ENCODE measurements at places on chromosomes 3 and 15. TPM values are rescaled to one million over a fixed set of nuclear protein-coding genes. Genes with fewer than 3 reads are reported as not detected.

GRCh38 chr3:188948281-188948996 is 223.3 kb upstream of the TPRG1 start:
- DNase-seq = no peak

DNA sequence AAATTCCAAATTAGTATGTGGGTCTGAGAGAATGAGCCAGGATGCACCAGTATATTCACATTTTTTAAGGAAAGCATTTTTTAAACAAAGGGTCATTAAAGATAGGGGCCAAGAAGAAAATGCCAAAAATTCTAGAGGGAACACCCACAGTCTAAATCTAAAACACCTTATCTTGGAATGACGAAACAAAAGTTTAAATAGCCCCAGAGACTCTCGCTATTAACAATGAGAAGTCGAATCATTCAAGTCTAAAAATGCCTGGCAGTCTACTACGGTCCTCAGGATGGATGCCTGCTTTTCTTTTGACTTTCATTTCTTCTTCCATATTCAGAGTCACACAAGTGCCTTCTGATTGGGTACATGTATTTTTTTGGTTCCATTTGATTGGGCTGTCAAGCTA is 66.3 kb downstream of the SSUH2 start:
- DNase-seq = no peak

DNA sequence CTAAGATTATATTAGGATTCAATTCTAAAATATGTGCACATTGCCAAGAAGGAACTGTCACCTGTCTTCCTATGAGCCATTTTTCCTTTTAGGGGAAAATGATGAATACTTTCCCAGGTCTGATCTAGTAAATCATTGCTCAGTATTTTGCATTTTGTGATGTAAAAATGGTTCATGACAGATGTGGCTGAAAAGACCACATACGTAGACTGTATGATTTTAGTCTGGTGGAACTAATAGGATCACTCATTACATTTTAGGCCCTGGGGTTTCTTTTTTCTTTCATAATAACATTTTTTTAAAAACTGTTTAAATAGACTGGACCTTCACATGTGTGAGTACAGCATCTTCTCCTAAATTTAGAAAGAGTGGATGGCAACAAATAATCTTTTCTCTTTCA is 201.7 kb upstream of the MLF1 start:
- no peak for DNase-seq

DNA sequence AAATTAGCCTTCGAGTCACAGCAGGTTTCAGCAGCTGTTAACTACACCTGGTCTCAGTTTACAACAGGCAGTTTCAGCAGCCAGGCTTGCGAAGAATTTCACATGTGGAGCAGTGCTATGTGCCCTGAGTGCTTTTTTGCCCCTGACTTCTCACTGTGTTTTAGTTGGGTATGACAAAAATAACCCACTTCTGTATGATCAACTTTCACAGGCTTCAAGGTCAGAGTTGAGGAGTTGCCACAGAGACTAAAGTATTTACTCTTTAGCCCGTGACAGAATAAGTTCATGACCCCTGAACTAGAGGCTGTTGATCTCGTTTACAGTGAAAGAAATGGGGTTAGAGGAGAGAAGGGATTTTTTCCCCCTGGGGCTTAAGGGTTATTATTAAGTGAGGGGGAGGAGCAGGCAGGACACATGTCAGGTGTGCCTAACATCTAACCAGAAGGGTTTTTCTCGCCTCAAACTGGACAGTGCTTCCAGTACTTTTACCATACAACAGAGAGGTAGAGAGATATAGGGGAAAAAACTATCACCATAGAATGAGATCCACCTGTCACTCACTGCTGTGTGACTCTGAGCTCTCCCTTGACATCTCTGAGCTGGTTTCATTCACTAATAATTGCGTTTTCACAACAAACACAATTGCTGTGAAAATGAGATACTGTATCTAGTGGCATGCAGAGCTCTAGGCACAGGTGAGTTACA is 14.0 kb upstream of the TOPBP1 start:
- no peak for DNase-seq

DNA sequence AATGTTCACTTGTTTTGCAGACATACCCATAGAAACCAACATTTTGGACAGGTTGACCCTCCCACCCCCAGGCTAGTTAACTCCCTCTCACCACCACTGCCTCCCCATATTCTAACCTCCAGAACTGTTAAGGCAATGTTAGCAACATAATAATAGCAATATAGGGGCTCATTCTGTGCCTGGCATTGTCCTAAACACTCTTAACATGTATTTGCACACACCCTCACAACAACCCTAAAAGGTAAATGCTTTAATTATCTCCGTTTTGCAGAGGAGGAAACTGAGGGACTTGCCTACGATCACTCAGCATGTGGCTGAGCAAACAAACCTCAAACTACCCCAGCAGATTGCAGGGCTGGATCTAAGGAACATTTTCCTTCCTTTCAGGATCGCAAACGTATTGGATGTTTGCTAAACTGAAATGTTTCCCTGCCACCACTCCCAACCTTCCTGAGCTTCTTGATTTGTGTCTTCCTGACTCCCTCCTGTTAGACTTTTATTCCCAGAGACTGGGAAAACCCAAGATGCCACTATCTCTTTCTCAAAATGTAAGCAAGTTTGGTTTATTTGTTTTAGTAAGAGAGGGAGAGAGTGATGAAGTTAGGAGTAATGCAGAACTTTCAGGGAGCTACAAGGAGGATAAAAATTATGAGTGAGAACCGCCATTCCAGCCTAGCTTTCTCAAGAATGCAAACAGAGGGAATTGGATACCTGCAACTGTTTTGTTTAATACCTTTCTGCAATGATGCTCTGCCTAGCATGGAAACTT is 1.3 kb downstream of the SCG5 start:
- no peak for DNase-seq

DNA sequence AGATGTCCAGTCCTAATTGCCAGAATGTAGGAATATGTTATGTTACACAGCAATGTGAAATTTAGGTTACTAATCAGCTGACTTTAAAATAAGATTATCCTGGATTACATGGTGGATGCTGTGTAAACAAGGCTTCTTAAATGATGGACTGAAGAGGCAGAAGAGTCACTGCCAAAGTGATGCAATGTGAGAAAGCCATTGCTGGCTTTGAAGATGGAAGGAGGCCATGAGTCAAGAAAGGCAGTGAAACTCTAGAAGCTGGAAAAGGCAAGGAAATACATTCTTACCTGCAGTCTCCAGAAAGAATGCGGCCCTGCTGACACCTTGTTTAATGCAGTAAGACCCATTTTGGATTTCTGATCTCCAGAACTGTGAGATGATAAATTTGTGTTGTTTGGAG is 179.1 kb upstream of the ZPLD1 start:
- DNase-seq = no peak

DNA sequence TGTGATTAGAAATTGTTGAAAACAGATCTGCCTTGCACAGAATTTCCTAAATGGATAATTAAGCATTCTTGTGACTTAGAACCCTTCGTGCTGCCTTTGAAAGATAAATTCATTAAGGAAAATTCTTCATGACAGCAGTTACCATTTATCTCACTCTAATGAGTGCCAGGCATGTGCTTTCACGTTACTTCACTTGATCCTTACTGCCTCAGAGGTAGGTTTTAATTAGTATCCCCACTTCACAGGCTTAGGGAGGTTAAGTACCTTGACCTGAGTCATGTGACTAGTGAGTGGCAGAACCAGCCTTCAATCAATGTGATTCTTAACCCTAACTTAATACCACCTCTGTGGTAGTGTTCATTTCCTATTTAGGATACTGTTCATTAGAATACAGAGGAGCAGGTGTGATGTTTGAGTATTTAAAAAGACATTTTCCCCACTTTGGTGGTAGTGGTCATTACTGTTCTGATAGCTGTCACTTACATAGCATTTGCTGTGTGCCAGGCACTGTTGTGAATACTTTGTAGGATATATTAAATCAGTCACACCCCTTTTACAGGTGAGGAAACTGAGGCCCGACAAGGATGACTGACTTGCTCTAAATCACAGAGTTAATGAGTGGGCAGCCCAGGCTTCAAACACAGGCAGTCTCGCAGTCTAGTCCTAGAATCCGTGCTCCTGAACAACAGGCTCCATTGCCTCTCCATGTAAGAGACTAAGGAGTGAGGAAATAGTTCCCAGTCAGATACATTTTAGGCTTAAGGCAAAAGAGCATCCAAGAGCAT is 57.9 kb downstream of the RLBP1 start:
- DNase-seq = no peak

DNA sequence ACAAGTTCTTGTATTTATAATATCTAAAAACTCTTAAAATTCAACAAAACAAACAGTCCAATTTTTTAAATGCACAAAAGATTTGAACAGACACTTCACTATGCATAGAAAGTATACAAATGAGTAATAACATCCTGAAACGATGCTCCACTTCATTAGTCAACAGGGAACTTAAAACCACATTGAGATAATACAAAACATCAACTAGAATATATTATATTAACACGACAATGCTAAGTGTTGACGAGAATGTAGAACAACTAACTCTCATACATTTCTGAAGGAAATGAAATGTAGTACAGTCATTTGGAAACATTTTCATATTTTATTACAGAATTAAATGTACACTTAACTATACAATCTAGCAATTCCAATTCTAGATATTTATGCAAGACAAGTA is 93.4 kb downstream of the IGSF11 start:
- DNase-seq = no peak

DNA sequence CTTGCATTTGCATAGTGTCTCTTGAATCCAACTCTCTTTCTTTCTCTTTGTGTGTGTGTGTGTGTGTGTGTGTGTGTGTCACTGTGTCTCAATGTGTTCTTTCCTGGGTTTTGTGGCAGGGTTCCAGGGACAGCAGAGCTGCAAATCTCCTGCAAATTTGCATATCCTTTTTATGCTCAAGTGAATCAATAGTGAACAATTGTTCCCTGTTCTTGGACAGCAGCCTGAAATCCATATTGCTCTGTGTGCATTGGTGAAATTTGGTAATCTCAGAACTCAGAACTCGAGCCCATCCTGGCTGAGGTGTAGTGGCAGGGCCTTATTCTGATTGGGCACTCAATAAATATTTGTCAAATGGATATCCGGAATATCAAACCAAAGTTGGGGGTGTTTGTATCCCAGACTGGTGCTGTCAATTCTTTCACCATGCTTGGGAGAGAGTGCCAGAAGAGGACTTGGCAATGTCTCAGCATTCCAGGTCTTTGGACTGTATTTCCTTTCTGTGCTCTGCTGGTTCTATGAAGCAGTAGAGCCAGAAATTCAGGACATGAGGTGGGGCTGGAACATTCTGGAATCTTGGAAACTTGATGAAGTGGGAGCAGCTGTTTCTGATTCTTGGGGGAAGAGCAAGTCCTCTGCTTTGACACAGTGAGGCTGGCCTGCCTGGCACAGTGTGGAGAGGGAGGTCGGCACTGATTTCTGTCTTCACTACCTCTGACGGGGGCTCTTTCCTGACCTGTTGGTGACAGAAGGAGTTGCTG is 380.6 kb upstream of the C2CD4B start:
- DNase-seq = no peak

- DNase-seq = no peak
These were observed 786 bp downstream of the RHOA start for GRCh38 chr3:49410846-49411534.

- no peak for DNase-seq
These were observed 944.7 kb downstream of the MCTP2 start for GRCh38 chr15:95175914-95176658.

The GTF2A2 gene
- 94.7 TPM for total RNA-seq

The KCNH8 gene
- not detected for total RNA-seq

The RASL12 gene
- total RNA-seq = 4.7 TPM

All from mesenteric fat pad (tissue), 1 donor.